ENCODE measurements at places on chromosomes 2 and 18.

DNA sequence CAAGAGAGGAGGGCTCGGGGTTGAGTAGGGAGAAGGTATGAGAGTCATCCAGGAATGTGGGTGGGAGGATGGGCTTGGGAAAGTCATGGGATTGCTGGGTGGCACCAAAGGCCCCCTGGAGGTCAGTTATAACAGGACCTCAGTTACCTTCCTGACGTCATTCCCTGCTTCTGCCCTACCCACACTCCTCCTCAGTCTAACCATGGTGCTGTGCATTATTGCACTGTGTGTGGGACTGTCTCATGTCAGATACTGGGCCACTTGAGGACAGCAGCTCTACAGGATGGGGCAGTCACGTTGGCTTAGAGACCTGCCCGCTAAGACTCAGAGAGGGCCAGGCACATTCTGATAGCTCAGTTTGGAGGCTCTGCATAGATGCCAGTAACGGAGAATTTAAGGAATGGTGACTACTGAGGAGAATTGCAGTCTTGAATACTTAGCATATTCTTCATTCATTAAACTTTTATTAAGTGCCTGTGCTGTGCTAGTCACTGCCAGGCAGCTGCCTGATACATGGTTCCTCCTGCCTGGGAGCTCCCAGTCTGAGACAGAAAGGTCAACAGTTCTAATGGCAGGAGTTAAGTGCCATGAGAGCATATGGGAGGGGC is 90.5 kb downstream of the LAMA3 start:
- no peak for DNase-seq

DNA sequence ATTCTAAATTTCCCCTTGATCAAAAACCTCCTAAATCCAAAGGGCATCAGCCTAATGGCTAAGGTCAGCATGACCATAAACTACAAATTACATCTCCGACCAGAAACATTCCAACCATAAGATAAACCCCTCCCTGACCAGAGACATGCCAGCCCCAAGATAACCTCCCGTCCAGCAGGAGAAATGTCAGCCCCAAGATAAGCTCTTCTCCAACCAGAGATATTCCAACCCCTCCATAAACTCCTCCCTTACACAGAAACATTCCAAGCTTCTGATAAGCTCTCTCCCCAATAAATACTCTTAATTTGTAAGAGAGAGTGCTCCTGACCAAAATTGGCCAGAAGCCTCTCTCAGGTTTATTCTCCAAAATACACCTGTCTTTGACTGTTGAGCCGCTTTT is 274.0 kb downstream of the RNF152 start:
- DNase-seq: no peak

DNA sequence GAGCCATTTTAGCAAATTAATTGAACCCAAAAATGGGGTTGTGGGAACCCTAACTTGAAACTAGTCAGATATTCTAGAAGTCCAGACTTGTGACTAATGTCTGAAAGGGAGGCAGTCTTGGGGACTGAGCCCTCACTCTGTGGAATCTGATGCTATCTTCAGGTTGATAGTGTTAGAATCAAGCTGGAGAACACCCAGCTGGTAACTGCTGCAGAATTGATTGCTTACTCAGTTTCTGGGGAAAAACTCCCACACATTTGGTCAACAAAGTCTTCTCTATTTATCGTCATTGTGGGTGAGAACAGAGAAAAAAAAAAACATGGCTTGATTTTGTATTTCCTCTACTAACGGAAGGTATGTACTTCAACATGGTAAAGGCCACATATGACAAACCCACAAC is 1925.8 kb upstream of the CELF4 start:
- no peak for DNase-seq

DNA sequence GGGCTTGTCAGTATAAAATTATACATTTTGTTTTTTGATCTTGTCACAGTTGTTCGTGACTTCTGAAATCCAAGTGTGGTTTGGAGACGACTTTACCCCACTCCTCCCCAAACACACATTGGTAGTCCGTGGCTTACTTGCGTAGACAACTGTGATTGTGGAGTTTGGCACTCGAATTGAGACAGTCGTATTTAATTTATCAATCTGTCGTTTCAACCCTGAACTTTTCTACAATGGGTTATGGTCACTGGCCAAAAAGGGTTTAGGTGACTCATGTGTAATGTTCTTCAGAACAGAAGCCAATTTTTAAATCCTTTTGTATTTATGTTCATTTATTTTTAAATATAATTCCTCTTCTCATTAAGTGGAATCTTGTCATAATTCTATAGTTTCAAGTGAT is 129.9 kb downstream of the SPTBN1 start:
- DNase-seq: no peak

GRCh38 chr2:70904371-70905216 is 31.1 kb upstream of the ATP6V1B1 start:
- DNase-seq: no peak

- DNase-seq: no peak
Measured at GRCh38 chr2:151577116-151577515, 157.2 kb downstream of the NEB start.

DNA sequence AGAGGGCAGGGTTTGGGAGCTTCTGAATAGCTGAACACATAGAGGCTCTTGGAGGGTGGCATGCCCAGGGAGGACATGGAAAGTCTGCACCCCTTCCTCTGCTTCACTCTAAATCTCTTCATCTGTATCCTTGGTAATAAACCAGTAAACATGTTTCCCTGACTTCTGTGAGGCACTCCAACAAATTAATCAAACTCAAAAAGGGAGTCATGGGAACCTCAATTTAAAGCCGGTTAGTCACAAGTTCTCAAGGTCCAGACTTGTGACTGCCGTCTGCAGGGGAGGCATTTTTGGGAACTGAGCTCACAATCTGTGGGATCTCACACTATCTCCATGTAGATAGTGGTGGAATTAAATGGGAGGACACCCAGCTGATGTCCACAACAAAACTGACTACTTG is 33.1 kb upstream of the STON1 start:
- no peak for DNase-seq
